Spinal cord (tissue), 10 donors: ENCODE measurements at places on chromosomes 2 and 18.

GRCh38 chr2:36357847-36358659, 2.5 kb downstream of the CRIM1 start:
- DNase-seq = peak; percentile 76

- peak; percentile 93 for DNase-seq
Observed at GRCh38 chr18:75915941-75916623, 488.6 kb upstream of the SMIM21 start.

DNA sequence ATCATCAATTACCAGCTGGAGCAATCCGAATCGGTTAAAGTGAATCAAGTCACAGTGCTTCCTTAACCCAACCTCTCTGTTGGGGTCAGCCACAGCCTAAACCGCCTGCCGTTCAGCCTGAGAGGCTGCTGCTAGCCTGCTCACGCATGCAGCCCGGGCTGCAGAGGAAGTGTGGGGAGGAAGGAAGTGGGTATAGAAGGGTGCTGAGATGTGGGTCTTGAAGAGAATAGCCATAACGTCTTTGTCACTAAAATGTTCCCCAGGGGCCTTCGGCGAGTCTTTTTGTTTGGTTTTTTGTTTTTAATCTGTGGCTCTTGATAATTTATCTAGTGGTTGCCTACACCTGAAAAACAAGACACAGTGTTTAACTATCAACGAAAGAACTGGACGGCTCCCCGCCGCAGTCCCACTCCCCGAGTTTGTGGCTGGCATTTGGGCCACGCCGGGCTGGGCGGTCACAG, 496 bp upstream of the ITGA4 start:
- DNase-seq = no peak

DNA sequence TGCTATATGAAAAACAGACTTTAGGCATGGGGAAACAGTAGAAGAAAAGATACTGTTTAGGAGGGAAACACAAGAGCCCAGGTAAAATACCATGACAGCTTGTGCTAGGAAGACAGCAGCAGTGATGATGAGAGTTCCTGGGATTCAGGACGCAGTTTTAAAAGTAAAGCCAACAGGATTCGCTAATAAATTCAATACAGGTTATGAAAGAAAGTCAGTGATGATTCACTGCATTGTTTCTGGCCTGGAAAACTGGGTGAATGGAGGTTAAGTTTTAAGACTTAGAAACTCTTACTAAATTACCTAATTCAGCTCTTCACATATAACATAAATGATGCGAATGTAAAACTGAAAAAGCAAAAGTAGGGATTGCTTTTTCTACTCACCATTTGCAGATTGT, 27.9 kb upstream of the RNU4ATAC start:
- DNase-seq = no peak

DNA sequence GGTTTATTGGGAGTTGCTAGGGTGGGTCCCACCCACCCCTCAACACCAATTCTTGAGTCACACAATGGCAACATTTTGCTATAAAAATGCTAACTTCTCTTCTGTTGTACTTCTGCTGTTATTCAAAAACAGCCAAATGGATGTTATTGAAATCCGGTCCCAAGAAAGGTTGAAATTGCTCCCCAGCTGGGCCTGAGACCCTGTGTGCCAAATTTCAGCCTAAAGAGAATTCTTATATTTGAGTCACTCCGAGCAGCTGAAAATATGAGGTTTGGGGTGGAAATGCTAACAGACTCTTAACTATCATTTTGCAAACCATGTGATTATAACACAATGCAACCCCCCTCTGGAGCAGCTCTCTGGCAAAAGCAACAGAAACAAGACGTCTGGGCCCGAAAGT, 27.0 kb upstream of the ACVR1 start:
- DNase-seq = no peak

GRCh38 chr2:232431705-232432590, 24.0 kb upstream of the ALPI start:
- DNase-seq = no peak

- DNase-seq = no peak
Observed at GRCh38 chr2:118294063-118294462, 205.8 kb downstream of the INSIG2 start.

DNA sequence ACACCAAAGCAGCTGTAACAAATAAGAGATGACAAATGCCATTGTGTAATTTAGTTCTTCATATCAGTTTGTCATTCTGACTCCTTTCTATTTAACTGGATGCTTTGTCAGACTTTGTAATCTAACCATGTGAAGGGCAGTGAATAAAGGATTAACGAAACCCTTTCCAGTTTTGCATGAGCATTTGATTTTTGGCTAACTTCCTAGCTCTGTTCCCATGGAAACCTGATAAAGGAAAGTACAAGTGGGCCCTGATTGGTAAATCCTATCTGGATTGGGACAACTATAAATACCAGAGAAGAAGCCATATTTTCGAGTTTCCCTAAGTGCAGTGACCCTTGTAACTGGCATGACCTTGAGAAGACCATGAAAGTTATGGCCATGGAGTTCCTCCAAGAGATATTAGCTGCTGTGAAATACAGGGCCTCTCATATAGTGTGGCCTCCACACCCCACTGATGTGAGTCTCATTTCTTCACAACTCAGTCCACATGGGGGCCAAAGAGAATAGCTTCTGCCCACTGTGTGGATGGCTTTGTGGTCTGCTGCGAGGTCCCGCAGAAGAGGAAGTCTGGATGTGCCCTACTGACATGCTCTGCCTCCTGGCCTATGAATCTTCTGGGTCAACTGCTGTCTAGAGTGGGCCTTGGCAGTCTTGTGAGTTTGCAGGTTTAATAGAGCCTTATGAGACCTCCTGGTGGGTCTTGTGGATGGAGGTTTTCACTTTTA, 38.2 kb upstream of the CYP1B1 start:
- no peak for DNase-seq

DNA sequence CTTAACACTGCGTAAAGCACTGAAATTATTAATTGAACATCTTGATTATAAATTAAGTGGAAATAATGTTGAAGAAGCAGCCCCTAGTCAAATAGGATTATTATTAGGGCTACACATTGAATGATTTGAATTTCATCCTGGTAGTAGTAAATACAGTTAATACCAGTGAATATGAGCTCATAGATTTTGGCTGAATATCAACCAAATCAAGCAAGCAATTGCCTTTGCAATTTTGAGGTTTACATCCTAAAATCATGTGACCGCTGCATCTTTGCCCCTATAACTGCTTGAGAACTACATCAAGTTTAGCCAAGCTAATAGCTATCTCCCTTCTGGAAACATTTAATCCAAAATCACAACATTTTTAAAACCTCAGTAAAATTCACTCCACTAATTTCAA, 801.2 kb upstream of the PIK3C3 start:
- DNase-seq = no peak

GRCh38 chr2:174591740-174592139, 5.9 kb downstream of the WIPF1 start:
- DNase-seq = no peak

DNA sequence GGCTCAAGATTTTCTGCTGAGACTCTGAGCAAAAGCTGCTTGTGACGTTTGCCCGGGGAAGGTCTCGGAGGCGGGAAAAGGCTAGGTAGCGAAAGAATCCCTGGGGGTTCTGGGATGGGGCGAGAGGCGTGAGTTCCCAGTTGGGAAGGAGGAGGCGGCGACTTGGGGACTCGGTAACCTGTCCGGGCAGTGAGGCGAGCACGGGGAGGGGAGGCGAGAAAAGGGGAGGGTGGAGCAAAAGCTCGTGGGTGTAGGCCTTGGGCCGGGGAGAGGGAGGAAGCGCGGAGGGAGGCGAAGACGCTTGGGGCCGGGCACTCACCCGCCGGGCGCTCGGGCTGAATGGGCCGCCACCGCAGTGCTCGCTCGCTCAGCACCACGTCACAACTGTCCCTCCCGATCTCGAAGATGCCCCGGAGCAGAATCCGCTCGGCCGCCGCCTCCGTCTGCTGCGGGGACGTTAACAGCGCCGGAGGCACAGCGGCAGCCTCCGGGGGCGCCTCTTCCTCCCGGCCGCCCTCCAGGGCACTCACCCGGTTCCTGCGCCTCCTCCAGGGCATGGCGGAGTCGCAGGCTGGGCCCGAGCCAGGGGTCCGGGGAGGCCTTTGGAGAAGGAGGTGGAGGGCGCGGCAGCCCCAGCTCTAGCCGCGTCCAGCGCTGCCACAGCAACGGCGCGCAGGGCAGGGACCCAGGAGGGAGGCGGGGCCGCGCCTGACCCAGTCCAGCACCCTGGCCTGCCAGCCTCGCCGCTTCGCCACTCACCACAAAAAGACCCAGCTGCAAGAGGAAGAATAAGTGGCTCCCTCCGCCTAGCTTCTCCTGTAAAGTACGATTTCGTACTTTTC, at the start of gene CERKL:
CERKL (minus strand) TSS at position 656 of the 842 bp plus-strand sequence; CDS start at position 557, 99 bp downstream.
- DNase-seq = no peak
